ENCODE measurements at places on chromosomes 13 and 19. TPM values are rescaled to one million over a fixed set of nuclear protein-coding genes. Genes with fewer than 3 reads are reported as not detected.

The ATP7B gene
- 0.45 TPM for total RNA-seq

The PSG4 gene
- not detected for total RNA-seq

The KLK12 gene
- not detected for total RNA-seq

The ADM5 gene
- 5.7 TPM for total RNA-seq

The CD22 gene
- 15.0 TPM for total RNA-seq

The ZNF93 gene
- 9.3 TPM for total RNA-seq

The KIR3DL1 gene
- total RNA-seq: 31.2 TPM

The ZIK1 gene
- total RNA-seq: 5.5 TPM

- no peaks in the 10 kb centered on the region for H3K27me3 ChIP-seq
- no peaks in the 10 kb centered on the region for H3K36me3 ChIP-seq
- peaks cover 12% of the 10 kb centered on the region for H3K4me1 ChIP-seq
- no peak for DNase-seq
- no peak overlapping the region for H3K4me3 ChIP-seq
- H3K27ac ChIP-seq: no peak overlapping the region
Observed at GRCh38 chr13:45195421-45195820, 5.4 kb downstream of the KCTD4 start.

DNA sequence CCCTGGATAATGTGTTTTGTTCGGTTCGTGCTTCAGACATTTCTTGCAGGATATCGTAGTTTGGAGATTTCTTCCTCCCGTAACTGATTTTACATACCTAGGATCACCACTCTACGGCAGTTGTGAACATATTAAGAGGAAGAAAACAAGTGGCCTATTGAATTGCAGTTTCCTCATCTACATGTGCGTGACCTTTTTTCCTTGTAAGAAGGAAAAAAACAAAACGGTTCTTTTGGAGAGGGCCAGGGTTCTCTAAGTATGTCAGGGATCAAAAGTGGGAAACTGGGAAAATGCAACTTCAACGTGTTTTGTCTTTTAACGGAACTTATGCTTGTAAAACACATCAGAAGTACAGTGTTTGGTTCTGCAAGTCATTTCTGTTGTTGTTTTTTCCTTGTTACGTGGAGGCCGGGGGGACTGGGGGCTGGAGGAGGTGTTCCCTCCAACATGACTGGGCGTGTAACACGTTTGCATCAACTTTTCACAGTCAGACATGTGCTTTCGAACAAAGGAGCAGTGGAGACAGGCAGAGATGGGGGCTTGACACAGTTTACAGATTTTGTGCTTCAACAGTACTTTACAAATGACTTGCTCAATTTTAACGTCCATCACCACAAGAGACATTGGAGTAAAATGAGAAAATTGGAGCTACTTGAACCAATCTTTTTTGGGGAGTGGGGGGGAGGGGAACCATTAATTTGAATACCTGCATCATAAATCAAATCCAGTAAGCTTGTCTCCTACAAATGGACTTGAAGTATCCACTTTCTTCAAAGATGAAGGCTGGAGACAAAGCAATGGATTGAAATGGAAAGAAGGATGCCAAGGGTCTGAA is 3.8 kb downstream of the ZC3H4 start:
- DNase-seq: peak; percentile 71
- H3K27me3 ChIP-seq: no peaks in the 10 kb centered on the region
- peaks cover 60% of the 10 kb centered on the region for H3K4me1 ChIP-seq

- no peak for DNase-seq
- peaks cover 10% of the 10 kb centered on the region for H3K27me3 ChIP-seq
- H3K4me3 ChIP-seq: no peak overlapping the region
- H3K36me3 ChIP-seq: no peaks in the 10 kb centered on the region
Observed at GRCh38 chr19:28949535-28949934, 263.4 kb downstream of the UQCRFS1 start.

GRCh38 chr13:53052675-53053074 is 24.1 kb downstream of the OLFM4 start:
- peaks cover 8% of the 10 kb centered on the region for H3K27me3 ChIP-seq
- H3K4me1 ChIP-seq: no peaks in the 10 kb centered on the region
- no peak overlapping the region for H3K4me3 ChIP-seq
- no peaks in the 10 kb centered on the region for H3K36me3 ChIP-seq

DNA sequence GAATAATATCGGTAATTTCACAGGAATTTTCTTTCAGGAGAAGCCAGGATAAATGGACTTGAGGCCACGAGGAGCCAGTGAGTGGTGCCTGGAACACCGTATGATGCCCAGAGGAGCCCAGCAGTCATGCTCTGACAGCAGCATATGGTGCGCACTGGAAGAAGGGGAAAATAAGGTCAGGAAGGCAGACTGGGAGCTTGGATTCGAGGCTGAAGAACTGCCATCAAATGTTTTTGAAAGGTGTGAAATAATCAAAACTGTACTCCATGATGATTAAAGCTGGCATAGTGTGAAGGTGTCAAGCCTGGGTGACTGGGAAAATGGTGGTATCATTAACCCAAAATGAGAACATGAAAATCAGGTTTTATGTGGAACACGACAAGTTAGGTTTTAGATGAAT is 374.2 kb downstream of the DIAPH3 start:
- no peak overlapping the region for H3K27ac ChIP-seq
- no peaks in the 10 kb centered on the region for H3K36me3 ChIP-seq
- H3K4me1 ChIP-seq: no peaks in the 10 kb centered on the region
- no peak for DNase-seq

GRCh38 chr19:46463516-46463915 is 7.8 kb downstream of the PNMA8A start:
- no peak overlapping the region for H3K27ac ChIP-seq
- peaks cover 6% of the 10 kb centered on the region for H3K27me3 ChIP-seq
- H3K4me3 ChIP-seq: no peak overlapping the region
- no peaks in the 10 kb centered on the region for H3K36me3 ChIP-seq
- no peaks in the 10 kb centered on the region for H3K4me1 ChIP-seq

DNA sequence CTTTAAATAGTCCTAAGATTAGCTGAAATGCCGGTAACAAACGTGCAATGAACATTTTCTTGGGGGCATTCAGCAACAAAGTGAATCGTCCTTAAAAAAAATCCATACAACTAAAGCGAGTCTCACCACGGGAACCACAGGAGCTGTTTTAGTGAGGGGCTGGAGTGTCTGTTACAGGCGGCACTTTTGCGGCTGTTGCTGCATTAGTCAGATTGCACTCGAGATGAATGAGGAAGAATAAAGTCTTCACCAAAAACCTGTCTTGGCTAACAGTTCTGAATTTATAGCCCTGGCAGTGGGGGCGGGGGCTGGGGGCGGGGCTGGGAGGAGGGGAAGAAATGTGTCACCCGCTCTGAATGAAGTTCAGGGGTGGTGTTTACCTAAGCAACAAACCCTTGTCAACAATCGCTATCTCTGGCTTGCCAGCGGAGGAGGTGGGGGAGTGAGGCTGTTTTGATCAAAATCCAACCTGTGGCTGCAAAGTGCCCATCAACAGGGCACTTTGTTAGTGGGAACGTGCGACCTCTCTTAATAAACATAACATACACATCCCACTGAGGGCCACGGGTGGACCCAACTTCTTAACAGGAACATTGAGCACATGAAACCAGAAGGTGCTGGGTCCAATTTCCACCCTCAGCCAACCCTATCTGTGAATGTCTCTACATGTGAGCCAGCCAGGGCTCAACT is 44.5 kb downstream of the RFX2 start:
- H3K27ac ChIP-seq: peak overlapping the region; percentile 0
- H3K4me1 ChIP-seq: peaks cover 26% of the 10 kb centered on the region
- peaks cover 25% of the 10 kb centered on the region for H3K27me3 ChIP-seq
- no peak overlapping the region for H3K4me3 ChIP-seq

DNA sequence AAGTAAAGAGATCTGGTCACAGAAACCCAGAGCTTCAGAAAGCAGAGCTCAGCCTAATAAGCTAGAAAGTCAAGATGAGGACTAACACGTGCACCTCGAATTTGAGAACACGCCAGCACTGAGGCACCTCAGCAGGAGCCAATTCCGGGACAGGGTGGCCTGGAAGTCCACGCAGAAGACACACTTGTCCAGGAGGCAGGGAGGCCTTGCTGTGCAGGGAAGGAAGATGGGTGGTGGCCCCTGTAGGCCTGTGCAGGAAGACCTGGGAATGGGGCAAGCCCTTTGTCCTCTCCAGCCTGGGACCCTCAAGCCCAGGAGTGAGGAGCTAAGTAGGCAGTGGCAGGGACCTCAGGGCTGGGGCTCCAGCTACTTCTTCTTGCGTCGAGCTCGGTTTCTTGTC is 16.3 kb upstream of the VSTM2B start:
- H3K27ac ChIP-seq: no peak overlapping the region
- no peak overlapping the region for H3K4me3 ChIP-seq
- no peaks in the 10 kb centered on the region for H3K36me3 ChIP-seq
- peaks cover 22% of the 10 kb centered on the region for H3K27me3 ChIP-seq
- H3K4me1 ChIP-seq: no peaks in the 10 kb centered on the region

DNA sequence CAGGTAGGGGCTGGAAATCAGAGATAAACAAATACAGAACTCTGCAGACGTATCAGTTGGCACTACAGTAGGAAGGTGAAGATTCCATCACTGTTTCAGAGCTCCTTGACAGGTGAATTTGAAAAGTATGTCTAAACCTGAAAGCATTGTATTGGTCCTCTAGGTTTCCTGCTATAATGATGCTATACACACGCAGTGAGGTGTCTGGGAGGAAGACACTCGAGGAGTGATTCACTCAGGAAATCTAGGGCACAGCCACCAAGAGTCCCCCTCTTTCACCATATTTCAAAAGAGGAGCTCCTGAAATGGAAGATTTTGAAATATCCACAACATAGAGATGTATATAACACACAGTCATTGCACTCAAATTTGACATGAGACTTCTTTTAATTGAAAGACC is 331.0 kb upstream of the DACH1 start:
- H3K27me3 ChIP-seq: no peaks in the 10 kb centered on the region
- H3K36me3 ChIP-seq: no peaks in the 10 kb centered on the region
- no peak overlapping the region for H3K27ac ChIP-seq

- H3K27me3 ChIP-seq: no peaks in the 10 kb centered on the region
- H3K27ac ChIP-seq: no peak overlapping the region
- no peaks in the 10 kb centered on the region for H3K4me1 ChIP-seq
- DNase-seq: no peak
- no peak overlapping the region for H3K4me3 ChIP-seq
Observed at GRCh38 chr13:89393758-89394304, 1722.7 kb downstream of the SLITRK5 start.

DNA sequence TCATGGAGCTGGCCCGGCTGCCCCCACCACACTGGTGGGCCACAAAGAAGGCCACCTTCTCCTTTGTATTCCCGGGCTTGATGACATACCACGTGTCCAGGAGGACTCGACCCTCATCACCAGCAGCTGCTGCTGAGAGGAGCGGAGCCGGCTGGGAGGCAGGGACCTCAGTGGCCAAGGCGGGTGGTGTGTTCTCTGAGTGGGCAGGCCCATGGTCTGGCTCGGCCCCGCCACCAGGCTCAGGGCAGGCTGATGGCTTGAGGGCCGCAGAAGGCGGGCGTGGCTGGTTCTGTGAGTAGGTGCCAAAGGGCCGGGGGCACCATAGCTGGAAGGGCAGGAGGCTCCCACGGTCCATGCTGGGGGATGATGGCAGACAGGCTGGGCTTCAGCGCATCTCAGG is 17.6 kb downstream of the FBXO46 start:
- no peak overlapping the region for H3K4me3 ChIP-seq
- peaks cover 30% of the 10 kb centered on the region for H3K4me1 ChIP-seq
- H3K27ac ChIP-seq: no peak overlapping the region
- no peak for DNase-seq

GRCh38 chr19:5925830-5926427 is 11.9 kb downstream of the CAPS start:
- no peak overlapping the region for H3K4me3 ChIP-seq
- peaks cover 11% of the 10 kb centered on the region for H3K36me3 ChIP-seq
- H3K27me3 ChIP-seq: no peaks in the 10 kb centered on the region
- no peak overlapping the region for H3K27ac ChIP-seq
- H3K4me1 ChIP-seq: no peaks in the 10 kb centered on the region

DNA sequence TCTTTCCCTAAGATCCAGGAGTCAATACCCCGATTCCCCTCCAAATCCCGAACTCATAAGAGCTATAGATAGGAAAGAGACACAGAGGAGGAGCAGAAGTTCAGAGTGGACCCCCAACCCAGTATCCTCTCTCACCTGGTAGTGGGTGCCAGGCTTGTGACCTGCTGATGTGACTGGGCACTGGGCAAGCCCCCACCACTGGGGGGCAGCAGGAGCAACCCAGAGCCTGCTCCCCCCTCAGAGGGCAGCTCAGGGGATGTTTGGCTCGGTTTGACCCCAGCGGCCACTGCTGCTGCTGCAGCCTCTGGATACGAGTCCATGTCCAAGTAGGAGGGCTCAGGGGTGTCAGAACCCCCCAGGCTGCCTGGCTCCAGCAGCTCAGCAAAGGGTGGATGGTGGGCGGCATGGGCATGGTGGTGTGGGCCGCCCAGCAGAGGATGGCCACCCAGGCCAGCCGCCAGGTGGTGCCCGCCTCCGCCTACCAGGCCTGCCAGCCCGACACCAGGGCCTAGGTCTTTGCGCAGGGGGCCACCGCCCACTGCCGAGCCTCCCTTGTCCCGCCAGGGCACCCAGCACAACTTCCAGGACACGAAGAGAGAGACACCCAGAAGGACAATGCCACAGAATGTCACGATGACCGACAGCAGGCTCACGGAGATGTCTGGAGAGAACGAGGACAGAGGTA is 7.4 kb downstream of the SYT3 start:
- no peak overlapping the region for H3K4me3 ChIP-seq
- H3K27me3 ChIP-seq: peaks cover 19% of the 10 kb centered on the region
- H3K27ac ChIP-seq: no peak overlapping the region
- H3K36me3 ChIP-seq: peaks cover 6% of the 10 kb centered on the region
- H3K4me1 ChIP-seq: no peaks in the 10 kb centered on the region

GRCh38 chr19:54905803-54906511 is at the start of gene NCR1:
Gene NCR1, plus strand, starts transcription at chr19:54906148. Its CDS starts 40 bp downstream, at chr19:54906188.
- peak within 1 kb of the TSS; percentile 91 for H3K4me3 ChIP-seq
- DNase-seq: peak; percentile 93

DNA sequence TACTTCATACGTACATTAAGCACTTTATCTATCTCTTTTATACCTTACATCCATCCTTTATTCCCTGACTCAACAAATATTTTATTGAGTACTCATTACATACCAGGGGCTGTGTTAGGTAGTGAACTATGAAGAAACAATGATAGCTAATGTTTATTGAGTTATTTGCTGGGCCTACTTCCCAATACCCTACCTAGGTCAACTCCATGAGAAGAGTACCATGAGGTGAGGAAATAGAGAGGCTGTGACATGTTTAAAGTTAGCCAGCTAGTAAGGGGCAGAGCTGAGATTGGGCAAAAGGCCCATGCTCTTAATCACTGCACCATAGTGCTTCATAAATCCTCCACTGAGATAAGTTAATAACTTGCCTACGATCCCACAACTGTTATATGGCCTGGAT is 79.9 kb downstream of the FREM2 start:
- H3K27ac ChIP-seq: no peak overlapping the region
- H3K4me3 ChIP-seq: no peak overlapping the region
- H3K4me1 ChIP-seq: no peaks in the 10 kb centered on the region

DNA sequence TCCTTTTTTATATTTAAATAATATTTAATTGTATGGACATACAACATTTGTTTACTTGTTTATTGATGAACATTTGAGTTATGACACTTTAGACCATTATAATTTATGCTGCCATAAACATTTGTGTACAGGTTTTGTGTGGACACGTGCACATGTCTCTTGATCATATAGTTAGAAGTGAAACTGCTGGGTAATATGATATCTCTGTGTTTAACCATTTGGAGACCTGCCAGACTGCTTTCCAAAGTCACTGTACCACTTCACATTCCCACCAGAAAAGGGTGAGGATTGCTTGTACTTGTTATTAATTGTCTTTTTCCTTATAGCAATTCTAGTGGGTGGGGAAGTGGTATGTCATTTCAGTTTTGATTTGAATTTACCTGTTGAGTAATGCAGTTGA is 145.6 kb upstream of the KLHL1 start:
- DNase-seq: no peak
- H3K36me3 ChIP-seq: peaks cover 16% of the 10 kb centered on the region
- no peaks in the 10 kb centered on the region for H3K4me1 ChIP-seq
- H3K4me3 ChIP-seq: no peak overlapping the region
- no peaks in the 10 kb centered on the region for H3K27me3 ChIP-seq
